IMR-90 (cell line): ENCODE measurements at places on chromosomes 7 and 10. TPM values are rescaled to one million over a fixed set of nuclear protein-coding genes. Genes with fewer than 3 reads are reported as not detected.

DNA sequence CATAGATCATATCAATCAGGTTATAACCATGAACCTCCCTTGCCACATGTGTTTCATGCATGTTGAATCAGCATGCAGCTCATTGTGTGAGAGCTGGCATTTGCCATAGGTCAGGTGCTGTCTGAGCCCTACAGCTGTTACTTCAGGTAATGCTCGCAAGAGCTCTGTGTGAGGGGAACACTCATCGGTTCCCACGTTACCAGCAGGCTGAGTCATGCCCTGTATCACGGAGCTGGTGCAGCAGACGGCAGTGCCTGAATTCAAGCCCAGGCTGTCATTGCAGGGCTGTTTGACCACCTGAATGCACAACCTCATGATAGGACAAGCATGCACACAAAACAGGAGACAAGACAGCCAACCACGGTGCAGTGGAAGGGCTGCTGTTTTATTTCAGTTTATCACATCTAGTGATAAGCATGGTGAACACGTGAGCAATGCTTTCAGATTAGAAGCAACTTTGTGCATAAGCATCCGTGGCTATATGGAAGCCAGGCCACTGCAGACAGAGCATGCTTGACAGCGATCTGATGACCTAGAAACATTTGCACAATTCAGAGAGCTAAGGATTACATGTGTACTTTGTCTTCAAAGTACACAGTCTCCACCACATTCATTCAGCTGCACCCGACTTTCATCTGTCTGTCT lies 56.4 kb upstream of the PFKP start:
- H3K36me3 ChIP-seq: no peaks in the 10 kb centered on the region
- H3K4me3 ChIP-seq: no peak overlapping the region
- H3K27me3 ChIP-seq: peaks cover 29% of the 10 kb centered on the region

- no peak overlapping the region for H3K4me3 ChIP-seq
- H3K36me3 ChIP-seq: no peaks in the 10 kb centered on the region
- DNase-seq: no peak
- no peak overlapping the region for H3K27ac ChIP-seq
- H3K4me1 ChIP-seq: no peaks in the 10 kb centered on the region
Measured at GRCh38 chr7:132646052-132646451, 69.8 kb upstream of the PLXNA4 start.

The NUPR2 gene
- not detected in 2 replicates for total RNA-seq

The CYP2C19 gene
- total RNA-seq: not detected in 2 replicates
